ENCODE measurements at places on chromosomes 16 and 17. TPM values are rescaled to one million over a fixed set of nuclear protein-coding genes. Genes with fewer than 3 reads are reported as not detected.
A peak's percentile ranks its signal among the peaks of the same experiment; 100 is the strongest.

The TSPOAP1 gene
- 18.5 TPM for total RNA-seq

- DNase-seq = no peak
These were observed 231.8 kb downstream of the BCAS3 start for GRCh38 chr17:60909405-60909804.

GRCh38 chr17:77859035-77859810 is 99.3 kb upstream of the TNRC6C start:
- DNase-seq = no peak

DNA sequence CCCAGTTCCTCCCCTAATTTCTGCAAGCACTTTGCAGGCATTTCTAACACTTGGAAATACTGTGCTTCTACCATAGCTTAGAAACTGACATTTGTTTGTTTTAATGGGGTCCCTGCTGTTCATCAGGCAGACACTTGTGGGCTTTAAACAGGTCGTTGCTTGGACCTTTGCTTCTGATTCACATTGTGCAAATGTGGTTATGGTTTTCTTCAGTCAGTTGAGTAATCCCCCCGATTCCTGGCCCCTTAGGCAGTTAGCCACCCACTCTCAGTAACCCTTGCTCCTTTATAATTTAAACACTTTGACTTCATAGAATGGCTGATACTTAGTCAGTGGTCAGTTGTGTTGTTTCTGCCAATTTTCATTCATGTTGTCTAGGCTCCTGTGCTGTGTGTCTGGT is 39.4 kb downstream of the SLC47A1 start:
- no peak for DNase-seq

GRCh38 chr17:8631554-8631877 is 991 bp upstream of the MYH10 start:
- no peak for DNase-seq

DNA sequence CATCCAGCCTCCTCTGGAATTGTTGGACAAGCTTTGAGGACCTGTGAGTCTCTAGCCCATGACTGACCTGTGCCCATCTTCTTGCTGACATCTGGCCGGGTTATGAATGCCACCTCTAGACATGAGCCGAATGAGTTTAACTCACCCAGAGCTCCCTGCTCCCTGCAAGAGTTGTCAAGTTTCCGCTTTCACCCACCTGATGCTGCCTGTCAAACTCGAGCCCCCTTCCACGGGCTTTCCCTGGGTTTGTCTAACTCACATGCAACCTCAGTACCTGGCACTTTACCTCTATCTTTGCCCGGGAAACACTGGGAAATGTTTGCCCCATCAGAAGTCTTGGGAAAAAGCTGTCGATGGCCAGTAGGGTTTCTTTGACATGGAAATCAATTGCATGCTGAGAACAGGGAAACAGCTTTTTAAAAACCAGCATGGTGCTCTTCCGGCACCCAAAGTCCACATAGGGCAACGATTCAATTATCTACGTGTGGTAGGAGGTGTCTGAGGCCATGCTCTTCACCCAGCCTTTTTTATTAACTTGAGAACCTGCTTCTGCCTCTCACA is 33.8 kb upstream of the DNAH17 start:
- DNase-seq = no peak

GRCh38 chr16:48117217-48118105 is 38.3 kb downstream of the ABCC12 start:
- peak; percentile 63 for DNase-seq

The COL1A1 gene
- total RNA-seq = 1.7 TPM

GRCh38 chr17:5705081-5705875 is 121.0 kb upstream of the NLRP1 start:
- peak; percentile 30 for DNase-seq

The GLIS2 gene
- total RNA-seq = 0.12 TPM

- no peak for DNase-seq
These were observed 157.9 kb downstream of the PITPNC1 start for GRCh38 chr17:67534941-67535340.

DNA sequence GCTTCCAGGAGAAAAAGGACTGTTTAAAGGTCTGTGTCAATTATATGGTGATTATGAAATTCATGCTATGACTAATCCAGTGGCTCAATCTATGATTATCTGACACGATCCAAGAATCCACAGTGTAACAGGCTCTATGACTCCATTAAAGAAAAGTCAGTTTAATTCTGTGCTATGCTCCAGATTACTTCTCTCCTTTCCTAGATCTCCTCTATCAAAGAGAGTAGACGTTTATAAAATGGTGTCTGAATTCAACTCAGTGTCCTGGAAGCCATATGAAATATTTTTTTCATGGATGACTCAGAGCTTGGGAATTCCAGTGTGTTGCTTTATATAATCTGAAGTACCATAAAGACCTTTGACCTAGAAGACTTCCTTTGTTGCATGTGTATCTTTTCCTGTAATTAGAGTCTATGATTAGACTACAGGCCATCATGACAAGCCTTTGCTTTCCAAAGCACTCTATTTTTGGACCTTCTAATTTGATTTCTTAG is 27.0 kb upstream of the NF1 start:
- DNase-seq = no peak

DNA sequence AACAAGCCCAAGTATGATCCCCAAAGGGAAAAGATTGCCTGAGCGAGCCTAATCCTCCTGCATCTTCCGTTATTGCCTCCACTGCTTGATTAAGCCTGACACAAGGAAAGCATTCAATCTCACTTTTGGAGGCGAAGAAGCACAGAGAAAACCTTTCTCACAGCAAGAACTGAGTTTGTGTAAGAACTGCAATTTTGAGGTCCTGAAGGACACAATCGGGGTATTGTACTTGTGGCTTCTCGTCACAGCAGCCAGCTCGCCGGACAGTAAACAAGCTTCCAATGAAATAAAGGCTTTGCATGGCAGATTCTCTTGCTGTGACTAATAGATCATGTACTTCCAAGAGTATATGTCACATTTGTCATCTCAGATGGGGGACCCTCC is 18.7 kb upstream of the FOXF1 start:
- DNase-seq = no peak

GRCh38 chr16:49499869-49500610 is 126.4 kb downstream of the C16orf78 start:
- no peak for DNase-seq

The TNRC6A gene
- total RNA-seq = 37.2 TPM
